HT-29 (cell line): ENCODE measurements at places on chromosomes 1 and 21. TPM values are rescaled to one million over a fixed set of nuclear protein-coding genes. Genes with fewer than 3 reads are reported as not detected.

Gene SPRR2D
- not detected in 2 replicates for total RNA-seq

Gene CSF3R
- under 0.01 TPM in 1 of 2 replicates, not detected in the other for total RNA-seq

- peak; percentile 13 for DNase-seq
Observed at GRCh38 chr21:45506836-45507522, 35.3 kb downstream of the SLC19A1 start.

- no peak for DNase-seq
Observed at GRCh38 chr1:245019910-245020486, 134.8 kb upstream of the KIF26B start.

GRCh38 chr1:203271018-203271743, 34.1 kb upstream of the BTG2 start:
- peak; percentile 62 for DNase-seq

GRCh38 chr1:10614377-10615225, 139.9 kb downstream of the PEX14 start:
- no peak for DNase-seq

- no peak for DNase-seq
Observed at GRCh38 chr1:27090911-27091310, 64.0 kb downstream of the SLC9A1 start.

GRCh38 chr1:109547463-109548320, 723 bp upstream of the GNAI3 start:
- DNase-seq = peak; percentile 51

- DNase-seq = no peak
Observed at GRCh38 chr1:116580446-116581322, 9.9 kb upstream of the CD58 start.

- no peak for DNase-seq
Observed at GRCh38 chr1:61254634-61255357, 172.4 kb downstream of the NFIA start.

GRCh38 chr1:99919220-99919619, 50.6 kb upstream of the SLC35A3 start:
- DNase-seq = no peak

Gene ITLN2
- total RNA-seq = not detected in 2 replicates

GRCh38 chr21:36554411-36555157, 74.7 kb upstream of the CLDN14 start:
- no peak for DNase-seq

Gene TCEA3
- total RNA-seq = 2.1 and 2.3 TPM in 2 replicates

DNA sequence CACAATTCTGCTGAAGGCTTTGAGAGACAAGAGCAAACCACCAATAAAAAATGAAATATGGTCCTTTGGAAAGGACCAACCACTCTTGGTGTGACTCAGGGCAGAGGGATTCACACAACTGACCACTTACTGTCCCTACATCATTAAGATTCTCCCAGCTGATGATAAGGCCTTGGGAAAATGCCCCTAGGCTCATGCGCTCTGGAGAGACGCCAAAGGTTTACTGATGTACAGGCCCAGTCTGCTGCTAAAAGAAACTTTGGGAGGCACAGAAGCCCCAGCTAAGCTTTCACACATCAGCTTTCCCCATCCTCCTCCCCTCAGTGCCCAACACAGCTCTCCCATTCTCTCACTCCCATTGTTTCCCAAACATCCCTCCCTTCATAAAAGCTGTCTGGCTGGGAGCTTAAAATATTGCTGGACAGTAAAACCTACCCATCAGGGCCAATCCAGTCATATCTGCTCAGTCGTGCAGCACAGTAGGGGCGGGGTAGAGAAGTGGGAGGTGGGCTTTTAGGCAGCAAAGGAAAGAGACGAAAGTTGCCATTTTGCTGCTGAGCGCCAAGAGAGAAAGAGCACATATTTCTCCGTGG, at the start of gene GJA8:
Gene GJA8, plus strand, starts transcription at position 543 of the 593 bp plus-strand sequence. CDS start 5,161 bp downstream, outside the sequence.
- DNase-seq = no peak

- DNase-seq = no peak
Observed at GRCh38 chr21:46120301-46121285, 22.7 kb downstream of the COL6A2 start.

GRCh38 chr1:78072216-78072615, 26.4 kb downstream of the GIPC2 start:
- no peak for DNase-seq

DNA sequence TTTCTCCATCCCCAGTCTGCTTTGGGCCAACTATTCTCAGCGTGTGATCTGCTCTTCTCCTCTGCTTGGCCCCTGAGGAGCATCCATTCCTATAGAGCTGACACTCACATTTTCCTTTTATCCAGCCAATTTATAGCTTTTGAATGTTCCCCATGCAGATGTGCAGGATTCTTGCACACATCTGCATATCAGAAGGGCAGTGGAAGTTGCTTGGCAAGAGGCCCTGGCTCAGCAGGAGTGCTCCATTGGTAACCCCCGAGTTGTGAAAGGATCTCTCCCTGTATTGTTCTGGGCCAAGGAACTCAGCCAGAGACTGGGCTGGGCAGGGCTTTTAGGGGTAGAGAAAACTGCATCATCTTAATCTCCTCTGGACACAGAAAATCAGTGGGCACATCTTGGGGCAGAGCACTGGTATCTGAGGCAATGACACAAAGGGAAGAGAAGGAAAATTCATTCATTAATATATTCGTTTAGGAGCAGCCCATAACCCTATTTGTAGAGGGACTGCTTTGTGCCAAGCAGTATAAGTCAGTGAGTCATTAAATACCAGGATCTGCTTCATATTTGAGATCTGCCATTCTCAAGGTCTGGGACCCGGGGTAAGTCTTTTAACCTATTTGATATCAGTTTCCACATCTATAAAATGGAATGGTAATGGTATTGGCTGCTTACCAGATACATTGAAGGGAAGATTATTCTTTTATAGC, 31.0 kb upstream of the BEND5 start:
- DNase-seq = no peak

Gene BRDT
- total RNA-seq = not detected in 2 replicates

Gene DNAJC6
- 0.08 and 0.10 TPM in 2 replicates for total RNA-seq

DNA sequence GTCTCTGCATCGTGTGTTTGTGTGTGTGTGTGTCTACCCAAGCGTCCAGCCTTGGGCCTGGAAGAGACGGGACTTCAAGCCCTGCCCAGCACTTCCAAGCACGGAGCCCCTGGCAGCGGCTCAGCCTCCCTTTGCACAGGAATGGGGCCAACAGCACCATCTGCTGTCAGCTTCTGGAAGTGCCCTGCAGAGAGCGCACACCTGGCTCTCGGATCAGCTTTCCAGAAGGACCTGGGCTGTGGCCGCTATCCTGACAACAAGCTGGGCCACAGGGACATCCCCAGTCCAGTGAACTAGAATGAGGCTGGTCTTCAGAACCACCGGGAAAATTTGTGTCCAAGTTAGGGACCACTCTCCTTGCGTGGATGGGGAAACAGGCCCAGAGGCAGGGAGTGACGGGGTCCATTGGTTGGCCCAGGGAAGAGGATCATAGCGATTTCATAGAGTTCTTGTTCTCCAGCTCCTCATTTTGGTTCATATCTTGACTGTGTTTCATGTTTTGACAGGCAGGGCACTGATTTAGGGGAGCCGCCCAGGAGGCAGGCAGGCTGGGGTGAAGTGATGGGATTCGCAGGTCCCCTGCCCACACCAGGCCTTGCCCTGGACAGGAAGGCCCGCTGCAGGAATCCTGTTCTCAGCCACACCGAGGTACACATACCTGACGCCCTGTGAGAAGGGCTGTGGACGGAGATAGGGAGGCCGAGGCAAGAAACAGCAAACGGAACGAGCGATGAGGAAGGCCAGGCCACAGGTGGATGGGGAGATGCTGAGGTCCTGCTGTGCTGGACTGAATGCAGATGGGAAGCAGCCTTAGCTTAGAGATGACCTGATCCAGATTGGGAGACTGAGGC, 38.4 kb downstream of the TAS1R2 start:
- DNase-seq = peak; percentile 91

Gene OR2L2
- not detected in 2 replicates for total RNA-seq

Gene CLDN17
- not detected in 2 replicates for total RNA-seq

DNA sequence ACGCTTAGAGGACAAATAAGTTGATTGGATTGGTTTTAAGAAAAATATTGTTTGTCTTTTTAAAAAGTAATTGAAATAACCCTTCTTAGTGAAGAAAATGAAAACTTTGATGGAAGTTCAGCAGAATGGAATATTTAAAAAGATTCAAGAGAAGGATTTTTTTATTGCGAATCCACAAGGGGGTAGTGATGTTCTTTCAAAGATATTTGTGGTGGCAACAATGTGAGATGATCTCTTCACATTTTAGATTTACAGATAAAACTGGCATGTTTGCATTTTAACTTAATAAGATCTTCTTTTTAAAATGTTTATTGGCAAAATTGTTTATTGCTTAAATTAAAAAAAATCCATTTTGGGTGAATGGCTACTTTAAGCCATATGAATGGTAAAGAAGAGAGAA, 8.9 kb downstream of the CAMTA1 start:
- DNase-seq = peak; percentile 39

- no peak for DNase-seq
Observed at GRCh38 chr1:197761654-197762053, 13.6 kb downstream of the DENND1B start.

Gene HCN3
- 4.3 and 6.4 TPM in 2 replicates for total RNA-seq

DNA sequence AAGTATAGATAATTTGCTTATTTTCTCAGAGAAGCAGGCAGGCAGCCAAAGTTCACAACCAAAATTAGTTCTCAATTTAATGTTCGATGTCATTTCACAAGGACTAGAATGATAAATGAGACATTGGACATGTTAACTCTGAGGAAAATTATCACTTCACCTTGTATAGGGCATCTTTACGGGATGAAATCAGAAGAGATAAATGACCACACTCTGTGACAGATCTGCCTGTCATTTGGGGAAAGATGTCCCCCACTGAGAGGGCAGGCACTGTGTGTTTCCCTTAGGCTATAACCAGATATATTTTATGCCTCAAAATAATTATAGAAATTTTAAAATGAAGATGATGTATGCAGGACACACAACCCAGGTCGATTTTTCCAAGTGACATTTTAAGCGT, 642.9 kb downstream of the BRINP3 start:
- DNase-seq = no peak

DNA sequence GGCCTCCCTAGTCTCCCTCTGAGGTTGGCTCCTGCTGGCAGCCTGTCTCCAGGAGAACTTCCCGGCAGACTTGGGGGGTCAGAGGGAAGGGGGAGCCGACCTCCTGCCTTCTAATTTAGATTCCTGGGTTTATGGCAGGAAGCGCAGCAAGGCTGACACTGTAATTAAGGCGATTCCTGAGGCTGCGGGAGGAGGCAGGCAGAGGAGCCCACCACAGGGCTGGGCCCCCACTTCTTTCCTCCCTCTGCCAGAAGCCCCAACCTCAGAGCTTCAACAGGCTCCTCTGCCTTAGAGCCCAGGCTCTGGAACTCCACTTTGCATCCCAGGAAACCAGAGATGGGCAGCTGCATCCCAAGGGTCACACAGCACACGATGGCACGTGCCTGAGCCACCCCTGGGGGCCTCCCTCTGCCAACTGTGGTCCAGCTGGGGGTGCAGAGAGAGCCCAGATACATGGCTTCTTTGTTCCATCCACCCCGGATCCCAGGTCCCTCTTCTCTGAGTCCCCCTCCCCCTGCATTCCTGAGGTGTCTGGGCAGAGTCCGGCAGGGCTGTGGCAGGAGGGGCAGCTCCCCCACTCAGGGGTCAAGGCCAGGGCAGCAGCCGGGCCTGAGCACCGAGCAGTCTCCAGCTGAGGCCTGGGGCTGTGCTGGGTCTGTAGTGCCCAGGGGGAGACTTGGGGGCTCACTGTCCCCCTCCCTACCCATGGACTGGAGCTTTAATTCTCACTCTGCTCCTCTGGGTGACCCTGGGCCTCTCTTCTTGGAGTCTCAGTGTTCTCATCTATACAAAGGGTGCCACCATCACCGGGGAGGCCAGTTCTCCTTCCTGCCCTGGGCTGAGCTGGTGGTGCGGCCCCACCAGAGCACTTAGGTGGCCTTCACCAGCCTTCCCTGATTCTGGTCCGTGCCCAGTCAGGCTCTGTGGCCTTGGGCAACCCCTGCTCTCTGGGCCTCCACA, 39.4 kb upstream of the FAM131C start:
- DNase-seq = no peak

Gene KLHDC8A
- total RNA-seq = not detected in 2 replicates

DNA sequence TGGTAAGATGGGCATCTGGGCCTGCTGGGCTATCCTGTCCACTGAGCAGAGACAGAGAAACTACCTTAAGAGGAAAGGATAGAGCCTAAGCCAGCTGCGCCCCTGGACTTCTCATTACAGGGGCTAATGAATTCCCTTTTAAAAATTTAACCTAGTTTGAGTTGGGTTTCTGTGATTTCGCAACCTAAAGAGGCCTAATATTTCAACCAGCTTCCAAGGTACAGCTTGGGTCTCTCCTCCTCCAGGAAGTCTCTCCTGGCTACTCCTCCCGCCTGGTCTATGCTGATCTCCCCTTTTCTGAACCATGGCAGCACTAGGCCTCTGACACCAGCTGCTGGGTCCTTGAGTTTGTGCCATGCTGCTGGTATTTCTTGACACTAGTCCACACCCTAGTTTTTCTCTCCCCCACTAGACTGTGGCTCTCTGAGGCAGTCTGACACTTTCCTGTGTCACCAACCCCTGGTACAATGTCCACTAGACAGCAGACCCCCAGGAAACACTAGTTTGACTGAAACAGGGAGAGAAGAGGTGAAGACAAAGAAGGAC, 29.0 kb upstream of the TCEA3 start:
- no peak for DNase-seq
